ENCODE measurements at places on chromosomes 7 and 10.
A peak's percentile ranks its signal among the peaks of the same experiment; 100 is the strongest.

GRCh38 chr7:40760987-40761386 lies 626.2 kb downstream of the SUGCT start:
- no peak for DNase-seq

DNA sequence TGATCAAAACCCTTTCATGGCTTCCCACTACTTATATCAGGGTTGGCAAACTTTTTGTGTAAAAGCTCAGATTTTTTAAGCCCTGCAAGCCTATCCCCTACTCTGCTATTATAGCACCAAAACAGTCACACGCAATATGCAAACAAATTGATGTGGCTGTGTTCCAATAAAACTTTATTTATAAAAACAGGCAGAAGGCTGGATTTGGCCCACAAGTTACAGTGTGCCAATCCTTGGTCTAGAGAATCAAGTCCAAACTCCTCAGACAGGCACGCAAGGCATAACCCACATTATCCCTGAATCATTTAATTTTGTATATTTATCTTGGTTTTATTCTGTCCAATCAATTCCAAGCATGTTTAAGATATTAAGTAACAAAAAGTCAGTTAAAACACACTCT lies 71.9 kb downstream of the SGMS1 start:
- DNase-seq, result no peak

GRCh38 chr7:142668495-142668894 lies 80.8 kb upstream of the PRSS1 start:
- DNase-seq, result no peak

GRCh38 chr7:133477791-133478190 lies 224.9 kb downstream of the EXOC4 start:
- DNase-seq, result no peak

- DNase-seq, result no peak
Observed at GRCh38 chr10:120980279-120981255, 129.4 kb downstream of the WDR11 start.

DNA sequence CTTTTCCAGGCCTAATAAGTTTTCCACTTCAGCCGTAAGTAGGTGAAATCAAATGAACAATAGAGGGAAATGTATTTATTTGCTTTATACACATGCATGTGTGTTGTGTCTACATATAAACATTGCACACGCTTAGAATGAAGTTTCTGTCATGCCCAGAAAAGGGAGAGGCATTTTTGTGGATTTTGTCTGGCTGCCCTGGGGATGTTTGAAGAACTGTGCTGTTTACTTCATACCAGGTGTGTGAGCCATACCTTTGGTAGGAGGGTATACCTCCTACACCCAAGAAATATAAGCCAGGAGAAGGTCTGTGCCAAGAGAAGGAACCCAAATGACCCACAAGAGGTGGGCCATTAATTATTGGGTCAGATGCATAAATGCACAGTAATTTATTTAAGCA lies 12.8 kb downstream of the GATAD1 start:
- no peak for DNase-seq

GRCh38 chr10:94353336-94353735 lies 9.4 kb downstream of the NOC3L start:
- DNase-seq, result no peak

GRCh38 chr10:112307358-112308124 lies 24.3 kb downstream of the TECTB start:
- peak; percentile 56 for DNase-seq

- DNase-seq, result no peak
Observed at GRCh38 chr7:133859231-133859630, 267.9 kb upstream of the LRGUK start.

DNA sequence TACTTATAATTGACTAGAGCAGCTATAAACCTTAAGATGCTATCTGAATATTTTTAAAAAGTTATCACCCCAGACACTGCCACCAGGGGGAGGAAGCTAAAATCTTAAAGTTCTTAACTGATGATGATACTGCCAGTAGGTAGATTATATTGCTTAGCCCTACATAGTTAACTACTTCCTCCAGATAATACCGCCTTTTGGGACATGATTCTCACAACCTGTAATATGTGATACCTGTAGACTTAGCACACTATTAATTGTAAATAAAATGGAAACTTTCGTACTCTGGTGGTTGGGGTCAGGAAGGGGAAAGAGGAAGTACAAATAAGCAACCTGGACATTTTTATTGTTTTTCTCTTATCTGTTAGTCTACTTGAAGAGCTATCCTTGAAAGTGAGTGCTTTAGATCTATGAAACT lies 268.9 kb downstream of the ADK start:
- DNase-seq, result no peak

DNA sequence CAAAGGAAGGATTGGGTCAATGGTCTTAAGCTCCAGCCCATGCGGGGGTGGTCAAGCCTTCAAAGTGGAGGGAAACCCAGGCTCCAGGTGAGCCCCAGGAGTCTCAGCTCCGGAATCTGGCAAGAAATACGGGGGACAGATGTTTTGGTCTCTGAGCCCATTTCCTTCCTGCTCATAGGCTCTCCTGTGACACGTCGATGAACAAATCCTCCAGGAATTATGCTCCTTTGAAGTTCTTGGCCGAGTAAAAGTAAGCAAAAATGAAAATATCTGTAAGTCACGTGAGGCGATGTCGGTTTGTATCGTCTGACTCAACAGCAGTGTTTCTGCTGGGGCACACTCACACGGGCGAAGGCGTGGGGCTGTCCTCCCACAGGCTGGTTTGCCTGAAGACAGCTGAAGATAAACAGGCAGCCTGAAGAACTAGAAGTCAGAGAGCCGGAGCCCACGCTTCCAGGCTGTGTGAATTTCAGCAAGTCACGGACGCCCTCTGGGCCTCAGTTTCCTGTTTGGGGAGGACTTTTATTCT lies 52.6 kb upstream of the SMNDC1 start:
- peak; percentile 82 for DNase-seq

DNA sequence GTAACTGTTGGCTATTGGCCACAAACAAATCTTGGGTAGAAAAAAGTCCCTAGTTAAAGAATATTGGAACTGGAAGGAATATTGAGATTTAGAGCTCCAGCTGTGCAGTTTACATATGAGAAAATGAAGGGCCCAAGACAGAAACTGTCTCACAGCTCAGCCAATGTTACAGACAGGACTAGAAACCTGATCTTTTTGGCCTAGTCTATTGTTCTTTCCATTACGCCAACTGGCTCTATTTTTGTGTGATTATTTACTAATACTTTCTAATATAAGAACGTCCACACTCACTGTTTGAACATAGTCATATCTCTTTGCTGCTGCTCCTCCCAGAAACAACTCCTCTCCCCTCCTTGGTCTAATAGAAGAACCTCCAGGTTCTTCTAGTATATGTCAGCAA lies 1.2 kb downstream of the WEE2 start:
- no peak for DNase-seq

- DNase-seq, result no peak
Observed at GRCh38 chr7:94333810-94334209, 60.9 kb upstream of the COL1A2 start.

DNA sequence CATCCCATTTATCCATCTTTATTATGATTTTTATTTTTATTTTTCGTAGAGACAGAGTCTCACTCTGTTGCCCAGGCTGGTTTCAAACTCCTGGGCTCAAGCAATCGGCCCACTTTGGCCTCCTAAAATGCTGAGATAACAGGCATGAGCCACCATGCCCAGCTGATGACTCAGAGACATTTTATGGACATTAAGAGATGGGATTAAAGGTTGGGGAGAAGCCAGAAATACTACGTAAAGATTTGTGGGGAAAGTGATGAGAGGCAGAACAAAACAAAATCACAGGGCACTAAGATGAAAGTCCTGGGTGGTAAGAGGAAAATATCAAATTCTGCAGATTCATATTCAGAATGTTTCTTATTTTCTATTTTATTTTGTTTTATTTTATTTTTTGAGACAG lies 7.6 kb downstream of the WNT8B start:
- no peak for DNase-seq

DNA sequence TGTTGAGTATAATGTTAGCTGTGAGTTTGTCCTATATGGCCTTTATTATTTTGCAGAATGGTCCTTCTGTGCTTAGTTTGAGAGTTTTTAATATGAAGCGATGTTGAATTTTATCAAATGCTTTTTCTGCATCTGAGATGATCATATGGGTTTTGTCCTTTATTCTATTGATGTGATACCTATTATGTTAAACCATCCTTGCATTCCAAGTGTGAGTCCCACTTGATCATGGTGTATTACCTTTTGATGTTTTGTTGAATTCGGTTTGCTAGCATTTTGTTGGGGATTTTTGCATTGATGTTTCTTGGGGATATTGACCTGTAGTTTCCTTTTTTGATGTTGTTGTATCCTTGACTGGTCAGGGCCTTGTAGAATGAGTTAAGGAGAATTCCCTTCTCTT lies 166.4 kb downstream of the MLLT10 start:
- DNase-seq, result no peak

DNA sequence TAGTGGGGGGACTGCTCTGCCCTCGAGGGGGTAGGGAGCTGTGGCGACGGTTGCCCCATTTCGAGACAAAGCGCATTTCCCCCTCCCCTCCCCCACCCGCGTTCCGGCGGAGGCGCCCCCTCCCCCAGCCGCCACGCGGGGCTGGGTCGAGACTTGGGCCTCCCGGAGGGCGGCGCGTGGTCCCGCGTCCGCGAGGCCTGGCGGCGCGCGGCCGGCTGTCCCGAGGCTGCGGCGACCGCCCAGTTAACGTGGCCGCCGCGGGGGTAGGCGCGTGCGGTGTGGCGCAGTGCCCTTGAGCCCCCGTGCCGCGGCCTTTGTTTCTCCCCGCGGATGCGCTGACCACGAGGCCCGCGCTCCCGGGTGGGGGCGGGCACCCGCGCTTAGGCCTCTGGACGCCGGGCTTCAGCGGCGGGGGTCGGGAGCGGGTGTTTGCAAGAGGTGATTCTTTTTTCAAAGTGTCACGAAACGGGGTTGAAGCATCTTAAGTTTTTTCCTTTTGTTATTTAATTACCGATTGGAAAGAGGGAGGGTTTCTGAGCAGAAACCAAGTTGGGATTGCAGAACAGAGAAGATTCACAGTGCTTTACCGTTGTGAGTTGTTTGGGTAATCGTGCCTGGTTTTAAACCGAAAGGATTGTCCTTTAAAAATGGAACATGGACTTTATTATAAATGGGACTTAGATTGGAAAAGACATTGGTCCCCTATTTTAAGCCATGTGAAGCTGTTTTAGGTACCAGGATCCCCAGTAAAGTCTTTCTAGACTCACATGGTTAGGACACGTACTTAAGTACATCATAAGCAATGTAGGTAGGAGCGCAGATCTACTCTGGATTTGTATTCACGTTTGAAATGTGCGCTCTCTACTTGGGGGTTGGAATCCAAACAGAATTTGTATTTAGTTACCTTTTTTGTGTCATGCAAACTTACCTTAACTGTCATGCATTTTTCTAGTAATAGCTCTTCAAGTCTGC lies 760 bp downstream of the CBX3 start:
- DNase-seq, result peak; percentile 48

GRCh38 chr10:123156078-123156477 lies 1.9 kb downstream of the BUB3 start:
- DNase-seq, result no peak
